ENCODE measurements at places on chromosomes 7 and 10.

DNA sequence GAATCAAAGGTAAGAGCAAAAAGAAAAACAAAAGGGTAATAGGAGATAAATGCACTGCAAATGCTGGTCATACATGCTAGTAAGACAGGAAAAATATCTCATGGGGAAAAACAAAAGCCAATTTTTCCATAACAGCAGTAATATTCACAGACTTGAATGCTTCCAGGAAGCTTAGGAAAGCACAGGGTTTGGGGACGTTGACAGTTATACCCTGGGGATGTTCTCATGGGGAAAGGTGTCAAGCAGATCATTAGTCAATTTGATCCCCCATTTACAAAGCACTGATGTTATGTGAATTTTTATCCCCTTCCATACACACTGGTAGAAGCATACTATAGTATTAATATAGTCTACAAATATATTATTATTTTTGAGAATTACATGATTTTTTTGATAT, 232.7 kb downstream of the SORCS1 start:
- DNase-seq, result no peak

- no peak for DNase-seq
These were observed 127.4 kb downstream of the ELAPOR2 start for GRCh38 chr7:86932038-86932512.

GRCh38 chr7:52992479-52993162, 42.8 kb upstream of the POM121L12 start:
- DNase-seq, result no peak

GRCh38 chr10:70269741-70270140, 14.1 kb downstream of the NPFFR1 start:
- DNase-seq, result no peak

DNA sequence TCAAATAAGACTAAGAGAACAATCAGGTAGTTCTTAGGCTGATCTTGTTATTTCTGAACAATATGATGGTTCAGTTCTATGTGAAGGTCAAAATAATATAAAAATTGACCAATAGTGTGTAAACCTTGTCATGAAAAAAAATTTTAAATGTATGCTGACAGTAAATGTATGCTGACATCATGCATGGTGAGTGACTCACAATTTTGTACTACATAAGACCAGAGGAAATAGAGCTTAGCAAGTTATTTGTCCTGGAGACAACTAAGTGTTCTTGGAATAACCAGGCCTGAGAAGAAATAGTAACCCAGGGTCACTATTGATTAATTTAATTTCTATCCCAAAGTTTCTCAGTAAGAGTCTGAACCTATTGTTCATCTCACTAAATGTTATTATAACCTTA, 182.2 kb upstream of the PCDH15 start:
- no peak for DNase-seq

DNA sequence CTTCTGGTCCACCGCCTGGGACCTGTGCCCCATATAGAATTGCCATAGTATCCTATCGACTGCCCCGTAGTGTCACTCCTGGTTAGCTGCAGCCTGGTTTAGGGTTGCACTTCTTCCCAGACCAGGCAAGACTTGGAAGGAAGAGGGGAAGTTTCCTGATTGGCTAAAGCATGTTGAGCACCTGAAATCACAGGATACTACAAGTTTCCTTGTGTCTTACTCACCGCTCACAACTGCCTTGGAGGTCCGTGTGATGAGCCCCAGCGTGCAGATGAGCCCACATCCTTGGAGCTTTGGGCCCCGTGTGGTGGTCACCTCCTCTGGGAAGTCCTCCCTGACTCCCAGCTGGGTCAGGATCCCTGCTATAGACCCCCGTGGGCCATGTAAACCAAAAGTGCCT, 73.9 kb upstream of the GTF2I start:
- DNase-seq, result no peak

GRCh38 chr10:15704581-15704968, 15.1 kb downstream of the ITGA8 start:
- no peak for DNase-seq

DNA sequence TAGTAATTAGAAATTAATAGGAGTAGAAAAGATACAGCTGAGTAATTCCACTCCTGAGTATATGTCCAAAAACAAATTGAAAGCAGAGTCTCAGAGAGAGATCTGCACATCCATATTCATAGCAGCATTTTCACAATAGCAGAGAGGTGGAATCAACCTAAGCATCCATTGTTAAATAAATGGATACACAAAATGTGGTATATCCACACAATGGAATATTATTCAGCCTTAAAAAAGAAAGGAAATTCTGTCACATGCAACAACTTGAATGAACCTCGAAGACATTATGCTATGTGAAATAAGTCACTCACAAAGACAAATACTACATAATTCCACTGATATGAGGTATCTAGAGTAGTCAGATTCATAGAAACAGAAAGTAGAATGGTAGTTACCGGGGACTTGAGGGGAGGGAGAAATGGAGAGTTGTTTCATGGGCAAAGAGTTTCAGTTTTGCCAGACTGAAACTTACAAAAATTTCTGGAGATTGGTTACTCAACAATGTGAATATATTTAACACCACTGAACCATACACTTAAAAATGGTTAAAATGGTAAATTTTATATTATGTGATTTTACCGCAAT, 18.4 kb downstream of the VTI1A start:
- DNase-seq, result no peak

GRCh38 chr10:29736366-29737073, 101.7 kb upstream of the SVIL start:
- DNase-seq, result no peak

DNA sequence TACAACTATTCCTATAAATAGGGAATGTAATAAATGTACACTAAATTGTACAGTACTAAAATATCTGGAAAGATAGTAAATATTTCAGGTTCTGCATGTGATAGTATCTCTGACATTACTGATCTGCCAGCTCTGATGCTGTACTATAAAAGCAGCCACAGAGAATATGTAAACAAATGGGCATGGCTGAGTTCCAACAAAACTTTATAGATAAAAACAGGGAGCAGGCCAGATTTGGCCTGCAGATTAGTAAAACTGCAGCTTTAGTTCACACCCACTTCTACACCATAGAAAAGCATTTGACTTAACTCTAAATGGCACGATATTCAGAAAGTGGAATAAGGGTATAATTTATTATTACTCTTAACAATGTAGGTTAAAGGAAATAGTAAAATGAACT, 18.8 kb upstream of the TLL2 start:
- no peak for DNase-seq

GRCh38 chr10:127881262-127881661, 11.5 kb downstream of the CLRN3 start:
- no peak for DNase-seq

DNA sequence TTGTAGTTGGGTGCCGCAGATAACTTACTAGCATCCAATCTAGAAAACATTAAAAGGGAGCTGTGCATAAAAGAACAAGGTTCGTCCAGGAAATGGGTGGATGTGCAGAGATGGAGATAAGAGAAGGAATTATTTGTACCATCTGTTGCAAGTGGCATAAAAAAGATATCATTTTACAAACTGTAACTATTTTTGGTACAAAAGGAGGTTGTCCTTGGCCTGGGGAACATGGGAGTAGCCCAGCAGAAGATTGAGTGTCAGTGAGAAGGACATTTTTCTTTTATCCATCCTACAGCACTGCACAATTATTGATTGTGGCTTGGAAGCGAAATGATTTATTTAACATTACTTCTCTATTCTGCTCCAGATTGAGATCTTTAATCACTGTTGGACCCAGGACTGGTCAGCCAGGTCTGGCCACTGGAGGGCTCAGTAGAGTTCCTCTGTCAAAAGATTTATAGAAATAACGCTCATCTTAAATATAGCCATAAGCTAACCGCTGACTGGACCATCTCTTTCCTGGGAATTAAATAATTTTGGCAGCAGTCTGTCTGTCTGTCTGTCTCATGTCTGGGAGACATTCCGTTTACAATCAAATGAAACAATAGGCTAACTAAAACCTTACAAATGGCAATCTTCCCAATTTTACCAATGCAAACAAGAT, 254.1 kb downstream of the KIAA1217 start:
- DNase-seq, result no peak

DNA sequence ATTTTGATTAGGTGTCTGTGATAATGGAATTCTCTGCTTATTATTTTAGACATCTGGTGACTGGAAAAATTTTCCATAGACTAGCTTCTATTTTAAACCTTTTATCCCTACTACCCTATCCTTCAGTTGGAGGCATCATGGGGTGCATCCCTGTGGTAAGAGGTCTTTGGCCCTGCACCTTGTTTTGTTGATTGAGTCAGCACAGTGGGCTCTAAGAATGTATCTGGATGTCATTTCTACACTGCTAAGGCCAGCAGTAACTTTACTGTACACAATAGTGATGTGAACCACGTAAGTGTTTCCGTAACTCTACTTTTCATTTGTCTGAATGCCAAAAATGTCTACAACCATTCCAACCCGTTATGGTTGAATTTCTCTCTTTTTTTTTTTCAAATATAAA, 75.6 kb downstream of the ADAM22 start:
- no peak for DNase-seq

DNA sequence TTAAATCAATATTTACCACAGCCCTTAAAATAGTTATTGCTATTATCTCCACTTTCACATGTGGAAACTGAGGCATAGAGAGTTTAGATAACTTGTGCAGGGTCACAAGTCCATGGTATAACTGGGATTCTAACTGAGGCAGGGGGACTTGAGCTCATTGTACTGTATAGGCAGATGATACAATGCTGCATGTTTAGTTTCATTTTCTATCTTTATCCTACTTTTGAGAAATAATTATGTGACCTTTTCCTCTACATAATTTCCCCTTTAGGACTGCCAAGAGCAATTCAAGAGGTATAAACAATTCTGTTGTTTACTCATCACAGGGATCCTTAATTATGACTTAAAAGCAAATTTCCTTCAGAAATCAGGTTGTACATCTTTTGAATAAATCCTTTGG, 193.1 kb downstream of the SUGCT start:
- DNase-seq, result no peak

DNA sequence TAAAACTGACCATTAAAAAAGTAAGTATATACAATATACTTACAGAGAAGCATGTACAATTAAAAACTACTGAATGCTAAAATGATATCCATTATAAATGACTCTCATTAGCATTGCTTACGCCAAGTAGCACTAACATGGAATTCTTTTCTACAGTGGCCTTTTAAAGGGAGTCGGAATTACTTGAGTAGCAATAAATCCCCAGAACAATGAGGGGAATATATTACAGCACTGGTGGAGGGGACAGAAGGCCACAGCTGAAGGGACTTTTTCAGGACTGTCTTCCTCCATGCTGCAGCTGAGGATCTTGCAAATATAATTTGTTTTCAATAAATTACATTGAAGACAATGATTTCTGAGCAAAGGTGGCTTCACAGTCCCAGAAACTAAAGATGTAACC, 97.0 kb downstream of the ALOX5 start:
- DNase-seq, result no peak

DNA sequence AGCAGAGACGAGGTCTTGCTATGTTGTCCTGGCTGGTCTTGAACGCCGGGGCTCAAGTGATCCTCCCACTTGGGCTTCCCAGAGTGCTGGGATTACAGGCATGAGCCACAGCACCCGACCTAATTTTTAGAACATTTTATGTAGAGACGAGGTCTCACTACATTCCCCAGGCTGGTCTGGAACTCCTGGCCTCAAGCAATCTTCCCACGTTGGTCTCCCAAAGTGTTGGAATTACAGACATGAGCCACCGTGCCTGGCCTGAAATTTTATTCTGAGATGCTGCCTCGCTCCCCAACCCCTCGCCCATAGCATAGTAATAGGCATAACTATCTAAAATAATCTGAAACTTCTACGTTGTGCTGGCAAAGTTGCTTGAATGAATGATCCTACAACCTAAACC, 21.9 kb downstream of the SFXN4 start:
- DNase-seq, result no peak

- no peak for DNase-seq
These were observed 8.6 kb downstream of the IPMK start for GRCh38 chr10:58258977-58259692.

- no peak for DNase-seq
These were observed 5.4 kb downstream of the ABLIM1 start for GRCh38 chr10:114652402-114653368.

GRCh38 chr10:113447278-113447677, 105.6 kb upstream of the HABP2 start:
- DNase-seq, result no peak

GRCh38 chr7:140541176-140541512, 61.8 kb upstream of the MKRN1 start:
- no peak for DNase-seq

DNA sequence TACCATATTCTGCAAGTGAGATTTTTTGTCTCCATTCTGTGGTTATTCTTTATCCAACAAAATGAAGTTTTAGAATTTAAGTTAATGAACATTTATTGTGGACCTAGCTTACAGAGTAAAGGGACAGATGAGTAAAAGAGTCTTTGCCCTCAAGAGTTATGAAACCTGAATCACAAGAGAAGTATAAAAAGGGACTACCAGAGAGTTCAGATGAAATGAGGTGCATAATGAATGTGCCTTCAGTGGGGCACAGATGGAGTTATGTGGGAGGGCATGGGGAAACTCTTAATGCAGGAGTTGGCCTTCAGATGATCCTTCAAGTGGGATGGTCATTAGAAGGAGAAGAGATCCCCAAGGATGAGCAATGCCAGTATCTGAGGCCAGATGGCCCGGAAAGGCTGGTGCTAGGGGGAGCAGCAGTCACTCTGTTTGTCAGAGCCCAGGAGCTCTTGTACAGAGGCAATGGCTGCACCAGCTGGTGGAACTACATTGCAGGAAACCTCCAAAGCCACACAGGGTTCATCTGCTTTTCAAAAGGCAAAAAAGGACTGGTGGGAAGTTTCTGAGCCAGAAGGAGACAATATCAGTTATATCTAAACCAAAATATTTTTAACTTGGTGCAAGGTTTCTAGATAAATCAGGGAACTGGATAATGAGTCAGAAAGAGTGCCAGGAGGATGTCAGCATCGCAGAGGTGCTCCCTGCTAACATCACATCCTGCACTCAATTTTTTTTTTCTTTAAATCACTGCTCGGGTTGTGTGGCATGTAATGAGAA, 162.0 kb downstream of the KLF6 start:
- no peak for DNase-seq

DNA sequence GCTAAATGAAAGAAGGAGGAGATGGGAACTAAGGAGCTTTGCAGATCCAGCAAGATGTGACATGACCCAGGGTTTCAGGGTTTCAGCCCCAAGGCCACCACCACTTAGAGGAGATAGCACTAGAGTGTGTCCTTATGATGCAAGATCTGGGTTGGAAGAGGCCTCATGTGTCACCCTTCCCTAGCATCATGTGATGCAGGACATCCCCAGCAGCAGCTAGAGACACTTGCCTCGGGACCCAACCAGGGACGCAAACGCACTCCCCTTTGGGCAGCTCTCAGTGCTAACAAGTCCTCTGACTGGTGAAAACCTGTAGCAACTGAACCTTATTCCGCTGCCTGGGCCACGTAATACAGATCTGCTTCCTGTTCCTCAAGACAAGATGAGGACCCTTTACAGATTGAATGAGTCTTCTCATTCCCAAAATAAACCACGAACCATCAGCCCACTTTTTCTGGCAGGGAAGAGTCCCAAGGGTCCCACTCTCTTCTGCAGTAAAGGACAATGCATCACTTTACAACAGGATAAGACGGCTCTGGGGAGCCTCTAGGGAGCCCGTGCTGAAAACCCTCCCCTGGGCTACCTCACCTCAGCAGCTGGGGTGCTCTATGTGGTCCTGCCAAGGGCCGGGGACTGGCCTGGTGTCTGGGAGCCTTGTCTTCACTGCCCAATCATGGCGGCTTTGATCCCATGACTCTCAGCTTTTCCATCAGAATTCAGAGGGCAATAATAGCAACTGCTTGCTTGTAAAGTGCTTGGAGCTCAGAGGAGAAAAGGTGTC, 44.8 kb upstream of the GDF10 start:
- DNase-seq, result no peak

All from CMK (cell line).